ENCODE measurements at places on chromosomes 6 and 20.

DNA sequence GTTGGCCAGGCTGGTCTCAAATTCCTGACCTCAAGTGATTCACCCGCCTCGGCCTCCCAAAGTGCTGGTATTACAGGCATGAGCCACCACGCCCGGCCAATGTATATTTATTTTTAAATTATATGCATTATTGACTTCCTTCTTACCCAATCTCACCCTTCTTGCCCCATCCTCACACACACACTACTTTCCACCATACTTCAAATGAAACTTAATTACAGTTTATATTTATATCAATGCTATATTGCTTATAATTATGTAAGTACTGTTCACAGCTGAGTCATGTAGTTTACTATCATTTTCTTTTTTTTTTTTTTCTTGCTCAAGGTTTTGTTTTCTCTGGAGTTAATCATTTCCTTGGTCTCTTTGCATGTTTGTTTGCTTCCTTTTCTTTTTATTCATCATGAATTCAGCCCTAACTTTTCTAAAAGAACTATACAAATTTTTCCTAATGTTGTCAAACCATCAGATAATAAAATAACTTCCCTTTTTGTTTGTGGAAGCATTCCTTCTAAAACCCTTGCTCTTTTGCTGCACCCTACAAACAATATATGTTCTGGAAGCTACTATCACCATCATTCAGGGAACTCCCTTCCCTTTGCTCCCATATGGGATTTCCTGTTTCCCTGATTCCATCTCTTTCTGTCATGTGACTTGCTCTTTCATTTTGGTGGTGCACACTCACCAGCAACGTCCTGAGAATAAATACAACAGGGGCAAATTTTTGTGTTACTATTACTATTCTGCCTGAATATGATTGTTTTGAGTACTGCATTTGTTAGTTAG lies 201.7 kb upstream of the SASH1 start:
- H3K4me3 ChIP-seq, result no peak overlapping the region
- peaks cover 5% of the 10 kb centered on the region for H3K27me3 ChIP-seq
- no peak overlapping the region for H3K27ac ChIP-seq
- no peaks in the 10 kb centered on the region for H3K4me1 ChIP-seq
- H3K36me3 ChIP-seq, result peaks cover 10% of the 10 kb centered on the region
- no peak for DNase-seq

- H3K4me3 ChIP-seq, result no peak overlapping the region
- no peaks in the 10 kb centered on the region for H3K4me1 ChIP-seq
- no peak for DNase-seq
- no peak overlapping the region for H3K27ac ChIP-seq
- peaks cover 8% of the 10 kb centered on the region for H3K27me3 ChIP-seq
Observed at GRCh38 chr6:1153696-1154245, 158.1 kb upstream of the FOXQ1 start.

DNA sequence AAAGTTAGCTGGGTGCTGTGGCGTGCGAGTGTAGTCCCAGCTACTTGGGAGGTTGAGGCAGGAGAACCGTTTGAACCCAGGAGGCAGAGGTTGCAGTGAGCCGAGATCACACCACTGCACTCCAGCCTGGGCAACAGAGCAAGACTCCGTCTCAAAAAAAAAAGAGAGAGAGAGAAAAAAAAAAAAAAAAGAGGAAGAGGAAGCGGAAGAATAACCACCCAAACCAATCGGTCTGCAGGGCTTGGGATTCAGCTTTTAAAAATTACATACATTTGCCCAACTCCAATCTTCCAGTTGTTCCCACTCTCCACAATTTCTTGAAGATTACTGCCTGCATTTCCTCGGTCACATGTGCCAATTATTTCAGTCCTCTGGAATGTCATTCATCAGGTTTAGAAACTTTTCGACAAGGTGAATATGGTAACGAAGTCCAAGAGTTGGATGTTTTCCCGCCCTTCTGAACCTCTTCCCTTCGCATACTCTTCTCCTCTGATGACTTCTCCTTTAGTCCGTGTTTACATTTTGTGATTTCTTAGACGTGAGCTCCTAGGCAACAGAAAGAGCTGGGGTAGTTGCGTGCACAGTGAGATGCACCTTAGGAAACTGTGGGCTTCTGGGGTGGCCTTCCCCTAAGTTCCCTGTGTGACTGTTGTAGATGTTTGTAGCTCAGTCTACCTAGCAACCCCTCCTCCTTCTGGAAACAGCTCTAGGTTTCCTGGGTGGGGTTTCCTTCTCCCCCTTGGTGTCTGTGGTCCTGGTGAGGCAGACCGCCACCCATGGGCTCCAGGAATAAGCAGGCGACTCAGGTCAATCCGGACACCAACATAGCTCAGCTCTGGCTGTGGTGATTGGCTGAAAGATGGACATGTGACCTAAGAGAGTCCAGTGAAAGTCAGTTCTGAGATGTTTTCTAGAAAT lies 63.0 kb upstream of the NCOA3 start:
- no peak overlapping the region for H3K4me3 ChIP-seq
- no peak for DNase-seq
- H3K27me3 ChIP-seq, result no peaks in the 10 kb centered on the region
- peaks cover 7% of the 10 kb centered on the region for H3K4me1 ChIP-seq
- no peak overlapping the region for H3K27ac ChIP-seq

DNA sequence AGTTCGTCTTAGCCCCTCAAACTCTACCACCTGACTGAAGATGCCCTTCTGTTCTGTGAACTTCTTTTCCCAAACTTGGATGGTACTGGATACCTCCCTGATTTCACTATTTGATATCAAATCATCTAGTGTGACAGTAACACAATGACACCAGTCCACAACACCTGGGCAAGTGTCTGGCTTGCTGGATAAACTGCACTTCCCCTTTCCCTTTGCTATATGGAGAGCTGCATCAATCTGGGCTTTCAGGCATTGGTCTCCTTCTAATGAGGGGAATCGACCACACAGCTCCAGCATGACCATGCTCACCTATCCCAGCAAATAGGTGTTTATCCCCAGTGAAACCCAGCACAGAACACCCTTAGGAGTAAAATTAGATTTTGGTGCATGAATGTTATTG lies 3.1 kb downstream of the F13A1 start:
- H3K4me3 ChIP-seq, result no peak overlapping the region
- H3K27ac ChIP-seq, result no peak overlapping the region
- H3K36me3 ChIP-seq, result no peaks in the 10 kb centered on the region
- peaks cover 35% of the 10 kb centered on the region for H3K4me1 ChIP-seq
